CD4-positive, alpha-beta T cell treated with Interleukin-4 for 1 hour (primary cell): ENCODE measurements at places on chromosomes 12 and 14.

DNA sequence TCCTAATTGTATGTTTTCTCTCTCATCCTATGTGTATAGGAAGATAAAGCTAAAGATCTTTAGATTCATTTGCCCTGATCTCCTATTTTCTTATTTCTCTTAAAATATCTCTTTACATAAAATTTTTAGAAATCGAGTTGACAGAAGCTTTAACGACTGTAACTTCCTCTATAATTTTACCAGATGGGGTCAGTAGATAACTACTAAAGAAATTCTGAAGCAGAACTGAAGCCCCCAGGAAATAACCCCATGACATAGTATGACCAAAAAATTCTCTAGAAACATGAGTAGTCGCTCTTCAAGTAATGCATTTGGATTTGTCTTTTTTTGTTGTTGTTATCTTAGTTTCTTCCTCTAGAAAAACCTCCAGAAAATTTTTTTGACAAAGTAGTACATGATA, 288.0 kb downstream of the ERC1 start:
- no peak for DNase-seq

DNA sequence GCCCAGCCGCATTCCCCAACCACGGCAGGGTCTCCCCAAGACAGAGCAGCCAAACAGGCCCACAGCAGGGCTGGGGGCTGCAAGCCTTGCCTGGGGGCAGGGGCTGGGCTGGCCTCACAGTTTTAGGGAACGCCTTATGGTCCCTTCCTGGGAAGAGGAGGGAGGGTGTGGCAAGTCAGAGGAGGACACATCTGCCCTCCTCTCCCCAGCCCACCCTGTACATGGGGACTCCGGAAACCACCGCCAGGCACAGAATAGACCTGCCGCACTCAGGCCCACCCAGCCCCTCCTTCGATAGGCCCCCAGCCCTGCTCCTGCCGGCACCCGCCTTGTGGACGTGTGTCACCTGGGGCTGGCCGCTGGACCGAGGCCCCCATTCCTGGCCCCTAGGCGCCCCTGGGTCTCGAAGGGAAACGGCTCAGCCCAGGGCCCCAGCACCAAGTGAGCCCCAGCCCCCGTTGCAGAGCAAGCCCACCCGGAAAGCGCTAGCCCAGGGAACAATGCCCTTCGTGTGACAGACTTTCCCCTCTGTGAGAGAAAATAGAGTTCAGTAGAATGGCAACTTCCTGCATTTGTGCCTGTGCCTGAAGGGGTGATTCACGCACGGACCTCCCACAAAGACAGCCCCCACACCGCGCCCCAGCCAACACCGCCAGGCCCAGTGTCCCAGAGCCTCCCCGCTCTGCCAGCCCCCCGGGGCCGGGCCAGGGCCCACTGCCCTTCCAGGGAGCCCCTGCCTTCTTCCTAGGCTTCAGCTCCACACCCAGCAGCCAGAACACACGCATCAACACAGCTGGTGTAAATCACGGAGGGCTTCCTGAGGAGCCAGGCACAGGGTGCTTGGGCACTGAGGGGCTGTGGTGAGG, 12.0 kb upstream of the NUDT14 start:
- no peak for DNase-seq

DNA sequence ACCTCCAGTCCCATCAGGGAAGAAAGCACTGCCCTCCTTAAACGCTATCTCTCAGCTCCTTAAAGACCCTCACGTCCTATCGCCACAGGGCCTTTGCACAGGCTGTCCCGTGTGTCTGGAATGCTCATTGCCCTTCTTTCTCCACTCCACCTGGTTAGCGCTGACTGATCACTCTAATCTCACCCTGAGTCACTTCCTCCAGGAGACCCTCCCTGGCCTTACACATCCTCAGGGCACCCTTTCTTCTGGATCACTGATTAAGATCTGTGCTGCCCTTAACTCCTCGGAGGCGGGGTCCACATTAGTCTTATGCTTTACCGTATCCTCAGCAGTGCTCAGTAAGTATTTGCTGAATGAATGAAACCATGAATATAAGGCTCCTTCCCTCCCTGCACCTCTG, 94.7 kb downstream of the SYNE3 start:
- no peak for DNase-seq

GRCh38 chr14:104929268-104930230, 4.9 kb downstream of the PLD4 start:
- no peak for DNase-seq

GRCh38 chr14:22819151-22819988, 4.1 kb upstream of the SLC7A7 start:
- DNase-seq, result no peak
